ENCODE measurements at places on chromosomes 13 and 19.
A peak's percentile ranks its signal among the peaks of the same experiment; 100 is the strongest.

DNA sequence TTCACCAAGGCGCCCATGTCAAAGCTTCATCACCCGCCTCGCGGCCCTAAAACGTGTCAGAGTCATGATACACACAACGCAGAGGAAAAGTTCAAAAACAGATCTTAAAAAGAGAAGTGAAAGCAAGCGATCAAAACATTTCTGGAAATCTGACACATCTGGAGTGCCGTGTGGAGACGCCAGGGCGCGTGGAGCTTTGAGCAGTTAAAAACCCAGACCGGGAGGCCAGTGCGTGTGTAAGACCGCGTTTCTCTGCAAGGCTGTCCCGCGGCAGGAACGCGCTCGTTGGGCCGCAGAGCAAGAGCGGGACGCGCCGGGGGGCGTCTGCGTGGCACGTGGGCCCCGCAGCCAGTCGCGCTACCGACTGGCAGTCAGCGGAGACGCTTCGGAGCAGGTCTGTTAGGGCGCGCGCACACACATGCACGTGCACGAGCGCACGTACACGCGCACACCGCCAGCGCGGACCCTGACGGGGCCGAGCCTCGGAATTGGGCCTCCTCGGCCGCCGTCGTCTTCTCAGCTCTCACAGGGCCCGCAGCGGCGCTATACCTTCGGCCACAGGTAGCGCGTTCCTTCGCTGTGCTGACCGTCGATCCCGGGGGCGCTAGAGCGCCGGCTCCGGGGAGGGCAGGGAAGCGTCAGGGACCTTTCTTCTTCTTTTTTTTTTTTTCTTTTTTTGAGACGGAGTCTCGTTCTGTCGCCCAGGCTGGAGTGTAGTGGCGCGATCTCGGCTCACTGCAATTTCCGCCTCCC is 35.8 kb downstream of the RNF6 start:
- no peak for DNase-seq

- DNase-seq: peak; percentile 85
Observed at GRCh38 chr19:53792721-53793433, 31.2 kb downstream of the NLRP12 start.

GRCh38 chr13:40243982-40244381 is 422.5 kb downstream of the FOXO1 start:
- DNase-seq: no peak

- DNase-seq: peak; percentile 4
Observed at GRCh38 chr13:111503905-111504695, 183.7 kb downstream of the TEX29 start.

DNA sequence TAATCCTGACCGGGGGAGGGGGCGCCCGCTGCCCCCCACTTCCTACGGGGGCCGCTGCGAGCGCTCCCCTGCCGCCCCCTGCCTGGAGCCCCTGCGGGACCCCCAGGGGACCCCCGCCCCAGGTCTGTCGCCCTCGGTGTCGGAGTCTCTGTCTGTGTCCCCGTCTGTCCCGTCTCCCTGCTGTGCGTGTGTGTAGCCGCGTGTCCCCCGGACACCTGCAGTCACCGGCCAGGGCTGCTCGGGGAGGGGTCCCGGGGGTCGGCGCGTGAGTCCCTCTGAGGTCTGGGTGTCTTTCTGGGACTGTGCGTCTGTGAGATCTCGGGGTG is 7.7 kb upstream of the NFIC start:
- no peak for DNase-seq

- no peak for DNase-seq
Observed at GRCh38 chr19:14322889-14323463, 58.3 kb upstream of the ADGRE5 start.

GRCh38 chr19:32702010-32702409 is 10.4 kb downstream of the NUDT19 start:
- DNase-seq: no peak

- no peak for DNase-seq
Observed at GRCh38 chr13:26480246-26480855, 77.1 kb upstream of the WASF3 start.

All from WERI-Rb-1 (cell line).